Prostate gland (tissue), 2 donors: ENCODE measurements at places on chromosomes 6 and 20. TPM values are rescaled to one million over a fixed set of nuclear protein-coding genes. Genes with fewer than 3 reads are reported as not detected.
A peak's percentile ranks its signal among the peaks of the same experiment; 100 is the strongest.

- peak; percentile 33 for DNase-seq
Measured at GRCh38 chr6:29792123-29793035, 35.2 kb upstream of the HLA-G start.

DNA sequence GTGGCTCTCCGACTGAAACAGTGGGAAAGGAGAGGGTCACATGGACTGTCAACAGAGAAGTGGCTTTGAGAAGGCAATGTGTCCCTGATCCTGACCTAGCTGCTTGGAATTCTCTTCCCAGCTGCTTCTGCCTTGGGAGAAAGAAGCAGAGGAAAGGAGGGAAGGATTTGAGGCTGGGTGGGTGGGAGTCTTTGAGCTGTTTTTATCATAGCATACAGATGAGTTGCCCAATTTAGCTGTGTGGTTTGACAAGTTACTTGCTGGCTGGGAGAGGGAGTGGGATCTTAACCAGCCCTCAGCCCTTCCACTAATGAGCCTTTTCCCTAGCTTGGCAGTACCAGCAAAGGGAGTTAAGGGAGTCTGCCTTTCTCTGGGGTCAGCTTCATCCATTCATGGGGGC lies 51.1 kb upstream of the MYL9 start:
- no peak for DNase-seq

GRCh38 chr6:90584636-90585255 lies 2.1 kb downstream of the MAP3K7 start:
- no peak for DNase-seq

- DNase-seq: no peak
Measured at GRCh38 chr6:150201772-150202329, 59.0 kb downstream of the PPP1R14C start.

DNA sequence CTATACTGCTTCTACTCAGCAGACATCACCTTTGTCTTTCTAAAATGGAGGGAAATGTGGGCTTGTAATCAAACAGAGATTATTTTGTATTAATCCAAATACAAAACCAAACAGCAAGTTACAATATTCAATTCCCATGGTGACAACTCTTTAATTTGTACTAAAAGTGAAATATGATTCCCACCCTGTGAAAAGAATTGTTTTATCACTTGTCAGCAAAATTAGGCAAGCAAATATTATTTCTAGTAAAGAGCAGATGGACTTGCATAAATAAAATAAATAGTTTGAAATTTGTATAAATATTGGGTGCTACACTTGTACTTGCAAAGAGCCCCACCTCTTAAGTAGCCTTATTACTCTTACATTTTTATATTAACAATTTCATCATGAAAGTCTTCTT lies 6.1 kb upstream of the TXLNB start:
- no peak for DNase-seq

- no peak for DNase-seq
Measured at GRCh38 chr20:1905693-1906092, 10.5 kb downstream of the SIRPA start.

GRCh38 chr6:134307075-134307474 lies 10.8 kb downstream of the SGK1 start:
- DNase-seq: no peak

GRCh38 chr6:152948150-152948768 lies 34.6 kb downstream of the FBXO5 start:
- no peak for DNase-seq

DNA sequence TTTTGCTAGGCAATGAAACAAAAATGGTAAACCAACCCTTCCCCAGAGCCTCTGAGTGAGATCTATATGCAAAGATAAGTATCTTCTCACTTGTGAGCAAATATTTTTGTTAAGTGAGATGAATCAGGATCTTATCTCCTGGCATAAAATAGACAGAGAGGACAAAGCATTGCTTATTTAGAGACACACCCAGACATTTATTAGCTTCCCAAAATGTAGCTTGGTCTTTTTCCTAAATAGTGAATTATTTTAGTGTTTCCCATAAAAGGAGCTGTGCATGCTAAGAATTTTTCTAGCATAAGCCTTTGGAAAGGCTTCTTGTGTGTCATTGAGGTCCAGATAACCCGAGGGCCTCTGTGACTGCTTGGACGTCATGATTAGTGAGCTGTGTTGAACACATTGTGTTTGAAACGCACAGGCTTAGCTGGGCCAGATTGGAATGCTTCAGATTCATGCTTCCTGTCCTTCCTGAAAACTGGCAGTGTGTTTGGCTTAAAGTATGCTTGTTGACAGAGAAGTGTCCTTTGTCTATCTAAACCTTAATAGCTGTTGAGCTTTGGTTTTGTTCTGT lies 16.5 kb downstream of the MTHFD1L start:
- DNase-seq: peak; percentile 16

- no peak for DNase-seq
Measured at GRCh38 chr6:142015011-142015410, 117.7 kb upstream of the GJE1 start.

DNA sequence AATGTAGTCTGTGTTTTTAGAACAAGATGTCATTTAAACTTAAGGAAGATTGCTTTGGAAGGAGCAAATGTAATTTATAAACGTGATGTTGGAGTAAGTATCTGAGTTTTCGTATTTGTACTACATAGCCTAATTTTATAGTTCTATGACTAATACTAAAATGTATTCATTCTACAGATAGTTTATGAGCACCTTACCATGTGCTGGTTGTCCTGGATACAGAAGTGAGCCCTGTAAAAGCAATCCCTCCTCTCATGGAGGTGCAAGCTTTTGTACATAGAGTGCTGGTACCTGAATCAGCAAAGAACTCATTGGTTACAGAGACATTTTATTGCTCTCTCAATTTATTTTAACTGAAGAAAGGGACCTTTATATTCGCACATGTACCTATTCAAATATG lies 27.1 kb downstream of the TBPL1 start:
- no peak for DNase-seq

DNA sequence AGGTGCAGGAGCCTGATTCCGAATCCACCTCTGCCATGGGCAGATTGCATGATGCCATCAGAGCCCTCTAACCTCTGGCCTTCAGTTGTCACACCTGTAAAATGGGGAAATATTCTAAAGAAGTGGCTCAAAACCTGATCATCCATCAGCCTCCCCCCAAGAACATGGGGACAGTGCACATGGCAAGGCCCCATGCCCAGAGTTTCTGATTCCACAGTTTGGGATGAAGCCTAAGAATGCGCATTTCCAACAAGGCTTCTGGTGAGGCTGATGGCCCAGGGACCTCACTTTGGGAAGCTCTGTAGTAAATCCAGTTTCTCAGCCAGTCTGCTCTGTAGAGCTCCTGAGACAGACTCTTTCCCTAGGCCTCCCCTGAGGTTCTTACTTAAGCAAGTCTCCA lies 119.9 kb upstream of the CD93 start:
- no peak for DNase-seq

- no peak for DNase-seq
Measured at GRCh38 chr6:34576286-34576955, 20.3 kb upstream of the SPDEF start.

DNA sequence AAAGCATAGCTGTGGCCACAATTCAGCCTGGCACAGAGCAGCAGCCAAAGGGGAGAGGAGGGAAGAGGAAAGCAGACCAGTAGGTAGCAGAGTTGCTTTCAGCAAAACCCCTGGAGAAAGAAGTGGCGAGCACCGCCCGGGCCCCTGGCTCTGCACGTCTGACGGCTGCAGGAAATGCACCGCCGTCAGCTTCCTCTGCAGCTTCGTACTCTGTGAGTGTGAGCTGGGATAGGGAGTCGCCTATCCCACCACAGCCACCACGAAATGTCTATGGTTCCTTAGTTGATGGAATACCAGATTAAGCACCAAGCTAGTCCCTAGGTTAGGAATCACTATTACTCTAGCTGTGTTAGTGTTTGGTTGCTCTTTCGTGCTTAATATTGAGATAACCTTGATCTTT lies 79.9 kb upstream of the NAA20 start:
- DNase-seq: no peak

DNA sequence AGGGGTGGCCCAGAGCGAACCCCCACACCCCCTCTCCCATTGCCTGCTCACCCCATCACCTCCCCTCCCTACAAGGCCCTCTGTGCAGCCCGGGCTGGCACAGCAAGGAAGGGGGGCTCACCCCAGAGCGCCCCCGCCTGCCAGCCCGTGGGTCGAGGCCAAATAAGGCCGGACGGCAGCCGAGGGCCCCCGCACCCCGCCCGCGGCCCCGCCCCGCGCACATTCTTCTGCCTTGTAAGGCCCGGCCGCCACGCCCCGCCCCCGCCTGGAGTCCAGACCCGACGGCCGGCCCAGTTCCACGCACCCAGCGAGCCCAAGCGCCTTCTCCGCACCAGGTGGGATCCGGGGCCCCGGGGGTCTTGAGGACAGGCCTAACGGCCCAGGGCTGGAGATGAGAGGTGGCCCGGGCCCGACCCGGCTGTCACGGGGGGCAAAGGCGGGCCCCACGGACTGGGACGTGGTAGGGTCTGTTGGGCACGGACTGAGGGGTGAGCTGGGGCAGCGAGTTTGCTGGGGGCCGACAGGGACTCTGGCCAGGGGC lies at the start of gene MYL9:
Gene MYL9 (plus strand): TSS at position 293 of the 541 bp plus-strand sequence. CDS start 3,366 bp downstream, outside the sequence.
- peak; percentile 86 for DNase-seq

GRCh38 chr20:58039274-58040092 lies 189.0 kb downstream of the ANKRD60 start:
- no peak for DNase-seq

DNA sequence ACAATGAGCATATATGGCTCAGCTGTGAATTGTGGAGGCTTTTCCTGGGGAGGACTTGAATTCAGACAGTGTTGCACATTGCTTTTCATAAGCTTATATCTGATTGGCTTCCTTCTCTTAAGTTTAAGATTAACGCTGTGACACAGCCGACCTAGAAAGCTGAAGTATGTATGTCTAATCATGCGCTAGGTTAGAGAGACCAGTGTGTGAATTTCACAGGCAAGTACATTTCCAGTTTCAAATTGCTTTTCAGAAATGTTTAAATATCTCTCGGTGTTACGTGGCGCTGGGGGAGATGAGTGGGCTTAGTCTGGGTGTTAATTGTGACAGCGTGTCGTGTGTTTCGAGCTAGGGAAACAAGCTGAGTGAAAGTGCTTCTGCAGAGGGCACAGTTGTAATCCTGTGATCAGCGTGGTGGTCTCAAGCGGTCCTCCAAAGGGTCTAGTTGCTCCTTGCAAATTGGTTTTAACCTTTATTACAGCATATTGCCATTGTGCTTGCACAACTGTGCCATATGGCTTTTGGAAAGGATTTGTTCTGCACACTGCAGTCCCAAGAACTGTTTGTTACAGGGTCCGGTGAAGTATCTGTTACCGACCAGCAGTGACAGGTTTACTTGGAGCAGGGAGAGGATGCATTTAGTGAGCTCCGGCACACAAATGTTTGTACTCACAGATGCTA lies 166.6 kb downstream of the SASH1 start:
- DNase-seq: no peak

DNA sequence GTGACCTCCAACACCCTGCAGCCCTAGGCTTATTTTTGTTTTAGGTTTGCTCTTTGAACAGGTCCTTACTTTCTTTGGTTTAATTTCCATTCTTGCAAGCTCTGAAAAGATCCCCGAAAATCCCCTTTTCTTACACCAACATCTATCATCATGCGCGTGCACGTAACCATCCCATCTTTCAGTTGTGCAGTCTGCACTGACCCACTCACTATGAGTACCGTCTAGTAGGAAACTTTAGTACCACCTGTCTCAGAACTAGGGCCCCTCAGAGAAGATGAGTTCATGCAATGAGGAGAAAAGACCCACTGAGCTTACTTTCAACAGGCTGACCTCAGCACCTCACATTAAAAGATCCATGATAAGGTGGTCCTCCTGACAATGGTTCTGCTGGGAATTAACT lies 120.6 kb upstream of the AGPAT4 start:
- DNase-seq: no peak

DNA sequence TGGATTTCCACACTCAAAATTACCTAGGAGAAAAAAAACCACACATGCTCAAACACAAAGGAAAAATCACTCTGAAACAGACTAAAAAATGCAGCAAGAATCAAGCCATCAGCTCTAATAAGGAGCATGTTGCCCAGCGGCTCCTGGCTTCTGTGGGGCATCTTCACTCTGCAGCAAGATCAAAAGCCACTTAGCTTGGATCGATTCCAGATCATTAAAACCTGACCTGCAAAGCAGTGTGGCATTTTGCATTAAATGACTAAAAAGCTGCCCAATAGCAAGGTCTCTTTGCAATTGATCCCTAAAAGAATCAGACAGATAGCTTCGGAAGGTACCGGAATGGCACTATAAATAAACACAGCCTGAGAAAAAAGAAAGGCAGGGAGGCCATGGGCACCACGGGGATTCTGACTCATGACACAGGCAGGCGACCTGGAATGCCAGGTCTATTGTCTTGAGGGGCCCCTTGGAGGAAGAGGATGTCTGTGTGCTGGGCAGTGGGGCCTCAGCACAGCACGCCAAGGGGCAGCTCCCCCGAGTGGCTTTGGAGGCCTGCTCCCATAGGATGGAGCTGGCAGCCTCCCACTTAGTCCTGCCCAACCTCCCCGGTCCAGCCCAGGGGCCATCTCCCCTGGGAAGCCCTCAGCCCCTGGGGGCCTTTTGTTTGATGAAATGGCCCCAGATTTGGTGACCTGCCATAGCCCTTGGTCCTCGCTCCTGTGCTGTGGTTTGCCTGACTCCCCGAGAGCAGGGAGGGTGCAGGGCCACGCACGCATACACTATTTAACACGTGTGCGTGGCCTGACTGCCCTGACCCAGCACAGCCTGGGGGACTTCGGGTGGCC lies 7.6 kb downstream of the LEMD2 start:
- DNase-seq: no peak

Gene DPPA5
- not detected for total RNA-seq

Gene GRIK2
- 15.7 TPM for total RNA-seq

Gene SLC2A10
- total RNA-seq: 49.8 TPM

Gene HCK
- 3.1 TPM for total RNA-seq

Gene BPIFA3
- 7.7 TPM for total RNA-seq

Gene HFE
- 16.6 TPM for total RNA-seq

Gene MYT1
- total RNA-seq: 0.74 TPM

Gene SPATS1
- total RNA-seq: not detected
